ENCODE measurements at places on chromosomes 2 and 18.

- no peak for DNase-seq
Measured at GRCh38 chr2:19932928-19933327, 31.1 kb upstream of the TTC32 start.

GRCh38 chr2:226115102-226115831 lies 684.4 kb downstream of the IRS1 start:
- DNase-seq: no peak

DNA sequence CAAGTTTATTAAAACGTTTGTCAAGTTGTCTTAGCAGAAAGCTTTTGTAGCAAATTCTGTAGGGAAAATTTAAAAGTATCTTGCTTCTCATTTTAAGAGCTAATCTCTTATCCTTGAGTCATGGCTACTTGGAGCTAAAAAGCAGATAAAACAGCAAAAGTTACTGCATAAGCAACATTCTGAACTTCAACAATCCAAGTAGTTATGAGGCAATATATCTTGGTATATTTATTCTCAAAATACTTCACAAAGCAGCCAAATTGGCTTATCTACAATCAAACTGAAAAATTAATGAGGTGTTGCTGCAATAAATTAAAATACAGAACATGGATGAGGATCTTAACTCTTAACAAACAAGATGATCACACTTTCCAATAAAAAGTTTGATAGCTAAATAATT lies 306.5 kb downstream of the PIEZO2 start:
- no peak for DNase-seq

GRCh38 chr2:171688129-171688465 lies 828 bp downstream of the DYNC1I2 start:
- DNase-seq: no peak

GRCh38 chr18:8783994-8784530 lies 78.7 kb downstream of the MTCL1 start:
- no peak for DNase-seq

GRCh38 chr2:70772486-70773155 lies 4.6 kb upstream of the ADD2 start:
- DNase-seq: peak; percentile 1

- no peak for DNase-seq
Measured at GRCh38 chr18:48555465-48555995, 16.7 kb downstream of the CTIF start.

- DNase-seq: no peak
Measured at GRCh38 chr18:56043641-56044061, 455.7 kb upstream of the TCF4 start.

DNA sequence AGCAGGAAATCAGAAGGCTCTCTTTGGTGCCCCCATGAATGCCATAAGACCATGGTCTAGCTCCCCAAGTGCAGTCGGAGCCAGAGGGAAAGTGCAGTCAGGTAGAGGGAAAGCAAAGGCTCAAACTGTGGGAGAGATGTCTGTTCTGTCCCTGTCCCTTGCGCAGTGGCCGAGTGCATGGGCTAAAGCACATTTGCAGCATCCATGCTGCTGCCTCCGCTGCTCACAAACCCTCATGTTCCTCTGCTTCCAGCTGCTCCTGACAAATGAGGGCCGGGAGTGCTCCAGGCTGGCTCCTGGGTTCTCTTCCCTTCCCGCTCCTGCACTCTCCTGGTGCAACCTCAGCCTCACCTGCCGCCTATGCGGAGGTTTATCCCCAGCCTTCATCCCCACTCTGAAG lies 34.2 kb downstream of the SCTR start:
- no peak for DNase-seq

DNA sequence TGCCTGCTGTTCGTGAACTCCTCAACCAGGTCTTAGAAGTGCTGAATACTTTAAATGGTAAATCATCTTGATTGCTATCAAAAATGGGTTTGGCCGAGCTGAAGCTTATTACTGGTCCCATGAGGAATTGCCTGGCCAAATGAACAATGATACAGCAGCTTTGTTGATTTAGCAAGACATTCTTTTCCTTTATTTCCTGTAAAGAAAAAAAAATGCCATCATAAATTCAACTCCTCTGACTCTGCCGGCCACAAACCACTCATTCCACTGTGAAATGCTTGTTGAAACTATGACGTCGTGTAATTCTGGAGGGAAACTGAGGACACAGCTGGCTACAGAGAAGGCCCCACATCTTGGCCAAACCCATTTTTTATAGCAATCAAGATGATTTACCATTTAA lies 74.2 kb upstream of the ID2 start:
- DNase-seq: peak; percentile 19

DNA sequence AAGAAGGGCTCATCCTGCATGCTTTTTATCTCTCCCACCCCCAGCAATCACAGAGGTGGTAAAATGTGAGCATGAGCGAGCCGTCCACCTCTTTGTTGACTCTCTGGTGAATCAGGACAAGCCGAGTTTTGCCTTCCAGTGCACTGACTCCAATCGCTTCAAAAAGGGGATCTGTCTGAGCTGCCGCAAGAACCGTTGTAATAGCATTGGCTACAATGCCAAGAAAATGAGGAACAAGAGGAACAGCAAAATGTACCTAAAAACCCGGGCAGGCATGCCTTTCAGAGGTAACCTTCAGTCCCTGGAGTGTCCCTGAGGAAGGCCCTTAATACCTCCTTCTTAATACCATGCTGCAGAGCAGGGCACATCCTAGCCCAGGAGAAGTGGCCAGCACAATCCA lies 19.5 kb downstream of the LIPG start:
- no peak for DNase-seq

GRCh38 chr2:10460366-10460796 lies 12.3 kb upstream of the ODC1 start:
- DNase-seq: no peak

GRCh38 chr2:26001743-26002351 lies 19.6 kb upstream of the KIF3C start:
- no peak for DNase-seq

- no peak for DNase-seq
Measured at GRCh38 chr18:74819433-74820059, 221.9 kb downstream of the ZNF407 start.

DNA sequence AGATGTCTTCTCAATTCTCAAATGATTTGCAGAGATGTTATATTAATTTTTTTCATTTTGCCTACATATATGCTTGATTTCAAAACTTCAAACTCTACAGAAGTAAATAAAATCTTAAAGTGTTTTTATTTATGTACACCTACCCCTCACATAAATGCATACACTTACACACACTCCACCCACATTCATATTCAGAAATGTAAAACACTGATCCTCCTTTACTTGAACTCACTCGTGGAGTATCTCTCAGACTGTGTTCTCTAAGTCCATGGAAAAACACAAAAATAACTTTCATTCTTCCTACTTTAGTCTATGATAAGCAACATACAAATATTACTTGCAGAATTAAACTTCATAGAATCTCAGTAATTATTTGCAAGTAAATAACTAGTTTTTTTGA lies 209.1 kb upstream of the RBMS1 start:
- DNase-seq: no peak

DNA sequence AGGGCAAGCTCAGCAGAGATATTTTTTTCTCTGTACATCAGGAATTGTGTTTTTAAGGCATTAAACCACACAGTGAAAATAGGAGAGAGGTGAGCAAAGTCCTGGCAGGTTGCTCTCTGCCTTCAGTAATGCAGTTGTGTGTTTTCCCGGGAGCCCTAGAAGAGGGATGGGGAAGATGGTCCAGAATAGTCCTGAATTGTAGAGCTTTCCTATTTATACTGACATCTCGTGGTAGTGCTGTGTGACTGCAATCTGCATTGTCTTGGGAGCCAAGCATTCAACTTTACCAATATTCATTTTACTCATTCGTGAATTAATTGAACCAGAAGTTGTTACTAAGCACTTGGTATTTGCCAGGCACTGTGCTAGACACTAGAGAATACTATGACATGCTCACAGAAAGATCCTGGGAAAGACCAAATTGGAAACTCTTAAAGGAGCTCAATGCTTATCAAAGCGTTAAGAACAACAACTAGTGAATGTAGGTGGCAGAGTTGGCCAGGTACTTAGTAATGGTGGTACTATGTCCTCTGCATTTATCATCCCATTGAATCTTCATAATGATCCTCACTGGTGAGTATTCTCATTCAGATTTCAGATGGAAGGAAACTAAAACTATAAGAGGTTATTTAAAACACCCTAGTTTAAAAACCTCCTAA lies 214.6 kb downstream of the TRIB2 start:
- DNase-seq: no peak

DNA sequence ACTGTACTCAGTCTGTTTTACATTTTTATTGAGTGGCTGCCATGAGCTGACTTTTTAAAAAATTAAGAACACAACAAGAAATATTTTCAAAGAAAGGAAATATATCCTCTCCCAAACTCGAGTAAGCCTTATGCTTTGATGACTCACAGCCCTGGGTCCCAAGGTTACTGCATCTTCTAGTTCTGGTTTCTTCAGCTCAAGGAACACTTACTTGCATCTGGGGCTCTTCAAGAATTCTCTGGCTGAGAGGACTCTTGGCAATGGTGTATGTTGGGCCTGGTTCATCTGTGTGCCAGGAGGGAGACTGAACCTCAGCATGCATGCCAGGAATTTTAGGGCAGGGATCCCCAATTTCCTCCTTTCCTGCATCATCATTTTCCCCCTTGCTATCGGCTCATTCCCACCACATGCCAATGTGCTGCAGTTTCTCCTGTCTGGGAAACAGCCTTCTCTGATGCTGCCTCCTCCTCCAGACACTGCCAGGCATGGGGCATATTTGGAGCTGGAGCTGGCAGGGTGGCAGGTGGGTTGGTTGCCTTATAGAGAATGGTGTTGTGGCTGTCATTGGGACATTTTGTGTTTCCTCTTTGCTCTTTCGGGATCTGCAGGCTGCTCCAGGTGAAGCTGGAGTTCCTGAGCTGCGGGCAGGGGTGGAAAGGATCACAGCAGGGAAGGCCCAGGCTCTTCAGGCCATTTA lies 192.2 kb upstream of the HS6ST1 start:
- no peak for DNase-seq

Data from DMS153 (cell line).